ENCODE measurements at places on chromosomes 1 and 21.
A peak's percentile ranks its signal among the peaks of the same experiment; 100 is the strongest.

GRCh38 chr1:73331726-73332125 lies 866.2 kb downstream of the LRRIQ3 start:
- peak; percentile 3 for DNase-seq

GRCh38 chr1:238088560-238089290 lies 198.0 kb upstream of the ZP4 start:
- DNase-seq, result no peak

GRCh38 chr1:109838838-109839240 lies 71.8 kb upstream of the CSF1 start:
- no peak for DNase-seq

GRCh38 chr1:23123528-23123927 lies 45.1 kb downstream of the LUZP1 start:
- no peak for DNase-seq

DNA sequence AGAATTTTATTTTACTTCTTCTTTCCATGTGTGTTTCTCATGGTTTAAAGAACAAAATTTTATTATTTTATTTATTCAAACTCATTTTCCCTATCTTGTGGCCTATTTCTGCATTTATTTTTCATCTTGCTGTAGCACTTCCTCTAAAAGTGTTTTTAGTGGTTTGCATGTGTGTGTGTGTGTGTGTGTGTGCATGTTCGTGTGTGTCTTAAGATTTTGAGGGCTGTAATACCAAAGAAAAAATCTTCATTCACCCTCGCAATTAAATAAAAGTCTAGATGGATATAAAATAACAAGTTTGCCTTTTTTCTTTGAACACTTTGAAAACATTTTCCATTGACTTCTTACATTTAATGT lies 24.6 kb upstream of the FCRL3 start:
- DNase-seq, result no peak

- DNase-seq, result no peak
Observed at GRCh38 chr1:1867164-1867563, 23.7 kb downstream of the GNB1 start.

DNA sequence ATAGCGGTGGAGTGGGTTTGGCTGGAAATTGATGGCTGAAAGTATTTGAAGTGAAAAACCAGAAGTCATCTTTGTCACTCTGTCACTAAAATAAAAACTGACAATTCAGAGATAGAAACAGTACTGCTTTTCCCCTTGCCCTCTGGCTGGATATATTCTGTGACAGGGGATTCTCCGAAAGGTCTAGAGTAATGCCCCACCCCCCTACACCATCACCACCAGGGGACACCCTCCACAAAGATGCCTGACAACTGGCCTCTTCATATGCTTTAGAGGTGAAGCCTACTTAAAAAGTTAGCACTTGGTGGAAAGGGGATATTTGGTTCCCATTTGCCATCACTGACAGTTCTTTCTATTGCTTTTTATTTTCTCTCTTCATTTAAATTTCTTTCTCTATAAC lies 73.5 kb downstream of the SGIP1 start:
- peak; percentile 54 for DNase-seq

DNA sequence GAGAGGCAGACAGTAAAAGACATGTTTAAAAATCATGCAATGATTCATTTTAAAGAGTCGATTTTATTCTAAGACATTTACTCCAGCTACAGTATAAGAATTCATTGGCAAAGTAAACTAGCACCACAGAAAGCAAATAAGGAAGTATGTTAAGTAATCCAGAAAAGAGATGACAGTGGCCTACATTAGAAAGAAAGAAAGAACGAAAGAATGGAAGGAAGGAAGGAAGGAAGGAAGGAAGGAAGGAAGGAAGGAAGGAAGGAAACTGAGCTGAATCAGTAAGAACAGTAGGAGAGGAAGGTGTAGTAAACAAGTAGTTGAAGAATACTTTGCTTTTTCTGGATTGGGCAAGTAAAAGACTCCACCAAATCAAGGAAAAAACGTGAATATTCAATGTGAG lies 62.2 kb downstream of the ZZZ3 start:
- DNase-seq, result no peak
